ENCODE measurements at places on chromosomes 1 and 21.
A peak's percentile ranks its signal among the peaks of the same experiment; 100 is the strongest.

GRCh38 chr1:232599178-232600041 is 30.5 kb downstream of the SIPA1L2 start:
- no peak for DNase-seq

DNA sequence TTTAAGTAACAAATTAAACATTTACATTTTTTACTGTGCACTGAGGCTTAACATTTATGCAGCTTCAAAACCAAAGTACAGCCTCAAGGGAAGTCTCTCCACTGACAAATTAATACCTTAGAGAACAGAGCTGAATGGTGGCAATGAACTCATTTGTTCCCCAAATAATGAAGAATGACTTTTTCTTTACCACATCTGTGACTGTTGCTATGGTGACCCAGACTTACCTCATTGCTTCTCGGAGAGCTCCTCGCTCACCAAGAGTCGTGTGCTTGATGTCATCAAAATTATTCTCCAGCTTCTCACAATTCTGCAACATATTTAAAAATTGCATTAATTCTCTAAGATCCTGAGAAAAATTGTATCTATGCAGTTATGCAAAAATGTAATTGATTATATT is 92.9 kb downstream of the DPYD start:
- no peak for DNase-seq

GRCh38 chr1:221074332-221074731 is 195.1 kb downstream of the HLX start:
- DNase-seq: no peak

DNA sequence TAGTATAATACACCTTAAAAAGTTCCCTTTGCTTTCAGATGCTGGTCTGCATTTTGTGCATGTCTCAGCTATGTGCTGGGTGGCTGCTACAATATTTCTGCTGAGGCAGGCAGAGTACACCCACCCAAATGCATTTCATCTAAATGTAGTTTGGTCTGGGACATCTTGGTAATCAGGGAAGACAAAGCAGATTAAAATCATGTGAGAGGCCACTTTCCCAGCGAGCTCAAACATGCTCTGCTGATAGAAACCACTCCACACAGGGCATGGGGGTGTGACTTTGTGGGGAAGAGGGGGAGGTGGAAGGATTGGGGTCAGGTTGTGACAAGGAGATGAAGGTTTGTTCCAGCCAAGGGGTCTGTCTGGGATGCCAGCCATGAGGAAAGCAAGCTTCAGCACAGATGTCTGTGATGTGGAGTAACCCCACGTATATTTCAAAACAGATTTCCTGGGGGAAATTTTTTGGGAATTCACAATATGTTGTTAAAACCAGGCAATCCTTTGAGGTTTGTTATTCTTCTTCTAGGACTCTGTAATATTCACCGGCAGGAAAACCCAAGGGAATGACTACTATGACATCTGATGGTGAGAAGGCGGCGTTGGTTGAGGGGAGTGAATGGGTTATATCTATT is 255.1 kb upstream of the FGGY start:
- DNase-seq: no peak

DNA sequence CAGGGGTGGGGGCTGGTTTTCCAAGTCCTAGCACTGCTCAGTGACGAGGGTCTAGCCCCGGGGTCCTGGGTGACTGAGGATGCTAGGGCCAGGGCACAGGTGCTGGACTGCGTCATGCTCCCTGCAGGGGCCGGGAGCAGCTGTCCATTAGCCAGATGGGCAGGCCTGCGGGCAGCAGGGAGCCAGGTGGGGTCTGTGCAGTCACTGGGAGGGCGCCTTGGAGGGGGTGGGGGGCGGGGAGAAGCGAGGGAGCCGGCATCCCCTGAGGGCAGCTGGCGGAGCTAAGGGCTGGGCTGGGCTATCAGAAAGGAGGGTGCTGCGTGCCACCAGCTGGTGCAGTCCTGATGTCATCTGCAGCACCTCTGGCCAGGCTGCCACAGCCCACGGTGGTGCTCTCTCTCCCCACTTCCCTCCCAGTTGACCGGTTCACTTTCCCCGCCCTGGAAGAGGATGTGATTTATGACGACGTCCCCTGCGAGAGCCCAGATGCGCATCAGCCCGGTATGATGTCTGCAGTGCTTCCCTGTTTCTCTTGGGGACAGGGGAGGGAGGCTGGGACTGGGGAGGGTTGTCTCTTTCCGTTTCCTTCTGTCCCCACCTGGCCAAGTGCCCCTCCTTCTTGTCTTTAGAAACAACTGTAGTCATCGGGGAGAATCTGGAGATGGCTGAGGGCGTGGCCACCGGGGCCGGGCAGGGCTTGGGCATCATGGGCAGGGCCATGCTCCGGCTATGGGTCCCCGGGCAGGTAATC is 63.8 kb downstream of the ARHGEF10L start:
- DNase-seq: no peak

- no peak for DNase-seq
These were observed 6.6 kb upstream of the CCDC17 start for GRCh38 chr1:45630429-45630828.

DNA sequence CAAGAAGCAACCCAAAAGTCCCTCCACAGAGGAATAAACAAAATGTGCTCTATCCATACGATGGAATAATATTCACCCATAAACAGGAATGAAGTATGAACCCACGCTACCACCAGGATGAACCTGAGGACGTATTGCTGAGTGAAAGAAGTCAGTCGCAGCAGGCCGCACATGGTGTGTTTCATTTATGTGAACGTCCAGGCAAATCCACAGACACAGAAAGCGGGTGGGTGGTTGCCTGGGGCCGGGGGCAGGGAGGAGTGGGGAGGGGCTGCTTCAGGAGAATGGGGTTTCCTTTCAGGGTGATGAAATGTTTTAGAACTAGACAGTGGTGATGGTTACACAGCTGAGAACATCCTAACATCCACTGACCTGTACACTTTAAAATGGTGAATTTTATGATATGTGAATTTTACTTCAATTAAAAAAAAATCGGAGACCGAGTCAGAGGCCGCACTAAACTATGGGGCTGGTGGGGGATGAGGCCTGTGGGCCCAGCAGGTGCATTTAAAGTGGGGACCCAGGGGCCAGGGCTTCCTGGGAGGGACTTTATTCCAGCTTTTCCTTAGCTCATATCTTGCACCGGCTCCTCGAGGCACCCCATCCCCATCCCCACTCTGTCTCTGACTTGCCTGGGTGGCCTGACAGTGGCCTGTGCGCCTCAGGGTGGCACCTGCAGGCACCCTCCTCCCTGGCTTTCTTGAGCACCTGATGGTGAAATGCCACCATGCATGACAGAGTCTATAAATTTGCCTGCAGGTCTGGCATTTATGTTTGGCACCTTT is 392.6 kb upstream of the VAMP3 start:
- DNase-seq: peak; percentile 60

- no peak for DNase-seq
These were observed 66.0 kb downstream of the GATAD2B start for GRCh38 chr1:153856763-153857162.

GRCh38 chr21:28393279-28393678 is 599.4 kb downstream of the LTN1 start:
- DNase-seq: no peak

DNA sequence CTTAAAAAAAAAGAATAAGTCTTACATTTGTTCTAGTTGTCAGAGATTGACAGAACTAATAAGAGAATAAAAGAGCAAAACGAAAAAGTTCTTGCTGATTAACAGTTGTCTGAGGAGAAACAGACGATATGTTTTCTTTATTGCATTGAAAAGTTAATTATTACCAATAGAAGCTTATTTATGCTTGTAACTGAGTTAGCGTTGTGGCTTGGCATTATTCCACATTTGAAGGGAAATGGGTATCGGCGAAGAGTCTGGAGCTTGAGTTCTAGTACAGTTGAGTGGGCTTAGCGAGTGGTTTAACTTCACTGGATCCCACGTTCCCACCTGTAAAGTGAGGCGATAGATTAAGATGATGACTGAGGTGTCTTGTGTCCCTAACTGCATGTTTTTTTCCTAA is 109.0 kb downstream of the SDCCAG8 start:
- DNase-seq: no peak

- no peak for DNase-seq
These were observed 117.5 kb downstream of the BACH1 start for GRCh38 chr21:29416268-29416667.

DNA sequence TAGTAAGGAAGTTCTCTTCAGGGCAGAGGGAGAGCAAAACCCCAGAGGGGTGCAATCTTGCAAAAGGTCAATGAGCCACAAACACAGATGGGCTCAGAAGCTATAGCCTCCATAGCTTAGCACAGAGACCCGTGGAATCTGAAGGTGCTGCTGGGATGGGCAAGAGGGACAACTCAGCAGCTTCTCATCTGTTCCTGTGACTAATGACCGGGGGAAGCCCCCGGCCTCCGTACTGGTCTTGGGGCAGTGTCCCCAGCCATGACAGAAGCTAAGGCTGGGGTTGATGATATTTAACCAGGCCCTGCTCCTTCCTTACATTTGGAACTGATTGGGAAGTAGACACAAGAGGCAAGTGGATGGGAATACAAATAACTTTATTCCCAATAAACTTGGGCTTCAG is 19.1 kb downstream of the EXOC8 start:
- DNase-seq: no peak

DNA sequence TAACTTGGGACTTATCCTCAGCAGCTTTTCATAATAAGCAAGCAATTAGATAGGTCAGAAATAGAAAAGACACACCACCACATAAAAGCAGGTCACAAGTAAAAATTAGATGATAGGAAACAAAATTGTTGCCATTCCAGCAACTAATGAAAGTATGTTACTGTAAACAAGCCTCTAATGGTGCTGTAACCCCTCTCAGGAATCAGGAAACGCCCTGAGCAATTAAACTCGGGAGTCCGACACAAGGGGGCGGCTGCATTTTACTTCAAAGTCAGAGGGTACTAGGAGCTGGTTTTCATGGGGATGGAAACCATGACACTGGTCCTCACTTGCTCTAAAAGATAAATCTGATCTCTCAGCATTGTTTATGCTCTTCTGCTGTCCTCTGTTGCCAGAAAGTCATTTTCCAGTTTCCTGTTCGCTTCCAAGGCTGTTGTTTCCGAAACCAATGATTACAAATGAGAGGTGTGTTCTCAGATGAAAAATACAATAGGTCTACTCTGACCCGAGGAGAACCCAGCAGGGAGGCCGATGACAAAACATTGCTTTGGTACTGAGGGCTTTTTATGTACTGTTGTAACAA is 93.4 kb downstream of the TGFBR3 start:
- DNase-seq: no peak

- DNase-seq: no peak
These were observed 63.1 kb upstream of the PBX1 start for GRCh38 chr1:164495905-164496304.

- DNase-seq: no peak
These were observed 11.5 kb downstream of the TMPRSS3 start for GRCh38 chr21:42384156-42384945.

Data from aorta (tissue), 5 donors.